Hippocampal formation (tissue), 2 donors: ENCODE measurements at places on chromosomes 4 and X.

DNA sequence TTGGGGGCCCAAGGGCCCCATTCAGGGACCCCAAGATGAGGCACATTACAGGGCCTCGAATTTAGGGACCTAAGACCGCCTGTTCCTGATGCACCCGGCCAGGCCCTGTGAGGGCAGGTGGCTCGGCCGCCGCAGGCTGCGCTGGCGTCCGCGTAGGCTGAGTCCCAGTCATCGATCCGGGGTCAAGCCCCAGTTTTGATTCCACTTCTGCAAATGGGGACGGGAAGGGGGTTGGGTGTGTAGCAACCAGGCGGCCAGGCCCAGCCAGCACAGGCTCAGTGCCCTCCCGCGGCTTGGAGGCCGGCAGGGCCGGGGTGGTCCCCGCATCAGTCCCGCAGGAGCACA lies 327 bp downstream of the PNPLA4 start:
- no peak for DNase-seq

DNA sequence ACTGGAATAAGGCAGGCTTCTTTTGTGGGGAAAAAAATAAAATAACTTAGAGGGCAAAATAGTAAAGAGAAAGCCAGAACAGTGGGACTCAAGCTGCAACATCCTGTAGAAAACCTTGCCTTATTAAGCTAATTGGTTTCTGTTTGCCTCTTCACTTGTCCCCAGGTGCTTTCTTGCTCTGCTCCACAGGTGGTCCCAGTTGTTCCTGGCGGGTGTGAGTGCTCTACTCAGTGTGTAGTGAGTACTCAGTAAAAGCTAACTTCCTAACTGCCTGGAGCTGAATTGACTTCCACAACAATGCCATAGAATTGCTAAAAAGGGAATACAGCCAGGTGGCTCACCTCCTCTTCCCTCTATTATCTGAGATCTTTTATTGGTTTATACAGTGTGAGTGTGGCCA lies 930.2 kb downstream of the C4orf33 start:
- no peak for DNase-seq

- DNase-seq = no peak
Measured at GRCh38 chr4:185709802-185710486, 102.0 kb downstream of the SORBS2 start.

DNA sequence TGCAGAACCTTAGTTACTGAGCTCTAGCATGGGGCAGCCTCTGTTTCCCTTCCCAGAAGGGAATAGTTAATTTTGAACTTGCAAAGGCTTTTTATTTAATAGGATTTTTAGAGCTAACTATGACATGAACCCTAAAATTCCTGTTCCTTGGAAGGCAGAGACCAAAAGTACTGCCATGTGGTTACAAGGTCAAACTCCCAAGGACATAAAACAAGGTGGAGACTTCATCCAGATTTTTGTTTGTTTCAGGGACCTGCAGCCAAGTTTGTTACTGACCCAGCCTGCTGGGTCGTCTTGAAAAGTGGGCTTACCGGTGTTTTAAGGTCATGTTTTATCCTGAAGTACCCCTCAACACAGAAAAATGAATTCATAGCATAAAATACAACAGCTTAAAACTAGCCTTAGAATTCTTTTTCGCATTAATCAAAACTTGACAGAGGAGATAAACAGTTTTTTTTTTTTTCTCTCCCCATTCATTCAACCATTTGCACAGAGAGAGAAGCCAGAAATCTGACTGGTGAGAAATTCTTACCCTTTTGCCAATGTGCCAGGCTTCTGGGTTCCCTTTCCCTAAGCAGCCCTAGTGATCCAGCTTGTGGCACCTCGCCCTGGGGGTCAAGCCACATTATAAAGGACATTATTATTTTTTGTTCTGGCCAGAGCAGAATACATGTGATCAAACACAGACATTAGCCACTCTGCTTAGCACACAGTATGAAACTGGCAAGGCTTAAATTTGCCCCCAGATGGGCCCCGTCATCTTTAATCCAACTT lies 21.5 kb upstream of the GRPEL1 start:
- DNase-seq = peak; percentile 19

DNA sequence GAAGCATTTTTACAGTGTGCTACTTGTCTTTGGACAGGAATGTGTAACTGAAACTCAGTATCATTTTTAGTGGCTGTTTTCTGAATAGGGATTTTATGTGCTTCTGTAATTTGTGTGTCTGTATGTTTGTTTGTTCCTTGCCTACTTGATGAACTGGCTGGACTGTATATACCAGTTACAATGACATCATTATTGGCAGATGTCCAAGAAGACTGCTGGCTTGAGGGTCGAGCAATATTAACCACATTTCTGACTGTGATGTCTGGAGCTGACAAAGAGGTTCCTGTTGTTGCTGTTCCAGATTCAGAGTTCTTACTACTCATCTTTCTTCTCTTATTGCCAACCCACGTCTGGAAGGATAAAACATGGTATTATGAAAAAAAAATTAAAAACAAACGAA lies 33.0 kb downstream of the HDX start:
- no peak for DNase-seq

DNA sequence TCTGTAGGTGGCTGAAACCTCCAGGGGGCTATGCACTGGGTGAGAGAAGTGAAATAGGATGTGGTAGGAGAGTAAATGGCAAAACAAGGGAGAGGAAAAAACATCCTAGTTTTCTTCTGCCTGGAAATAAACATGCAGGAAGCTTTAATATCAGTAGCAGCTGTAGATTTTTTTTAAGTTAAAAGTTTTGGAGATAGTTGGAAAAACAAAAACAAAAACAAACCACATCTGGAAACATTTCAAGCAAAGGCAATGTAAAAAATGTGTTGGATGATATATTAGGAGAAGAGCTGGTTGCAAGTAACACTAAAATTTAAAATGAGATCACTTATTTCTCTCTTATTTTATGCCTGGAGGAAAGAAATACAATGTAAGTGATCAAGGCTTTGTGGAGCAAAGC lies 388.0 kb downstream of the SPRY1 start:
- no peak for DNase-seq

DNA sequence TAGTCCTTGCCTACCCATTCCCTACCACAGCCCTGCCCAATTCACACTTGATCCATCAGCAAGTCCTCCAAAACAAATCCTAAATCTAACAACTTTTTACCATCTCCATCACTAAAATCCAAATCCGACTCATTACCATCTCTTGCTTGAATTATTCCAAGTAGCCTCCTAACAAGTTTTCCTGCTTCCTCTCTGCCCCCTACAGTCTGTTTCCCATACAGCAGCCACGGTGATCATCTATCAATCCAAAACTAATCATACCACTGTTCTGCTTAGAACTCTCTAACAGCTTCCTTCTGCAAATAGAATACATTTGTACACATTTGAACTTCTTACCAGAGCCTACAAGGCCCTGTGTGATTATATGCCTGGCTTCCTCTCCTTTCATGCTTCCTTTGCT lies 133.0 kb downstream of the SHROOM4 start:
- DNase-seq = peak; percentile 7

DNA sequence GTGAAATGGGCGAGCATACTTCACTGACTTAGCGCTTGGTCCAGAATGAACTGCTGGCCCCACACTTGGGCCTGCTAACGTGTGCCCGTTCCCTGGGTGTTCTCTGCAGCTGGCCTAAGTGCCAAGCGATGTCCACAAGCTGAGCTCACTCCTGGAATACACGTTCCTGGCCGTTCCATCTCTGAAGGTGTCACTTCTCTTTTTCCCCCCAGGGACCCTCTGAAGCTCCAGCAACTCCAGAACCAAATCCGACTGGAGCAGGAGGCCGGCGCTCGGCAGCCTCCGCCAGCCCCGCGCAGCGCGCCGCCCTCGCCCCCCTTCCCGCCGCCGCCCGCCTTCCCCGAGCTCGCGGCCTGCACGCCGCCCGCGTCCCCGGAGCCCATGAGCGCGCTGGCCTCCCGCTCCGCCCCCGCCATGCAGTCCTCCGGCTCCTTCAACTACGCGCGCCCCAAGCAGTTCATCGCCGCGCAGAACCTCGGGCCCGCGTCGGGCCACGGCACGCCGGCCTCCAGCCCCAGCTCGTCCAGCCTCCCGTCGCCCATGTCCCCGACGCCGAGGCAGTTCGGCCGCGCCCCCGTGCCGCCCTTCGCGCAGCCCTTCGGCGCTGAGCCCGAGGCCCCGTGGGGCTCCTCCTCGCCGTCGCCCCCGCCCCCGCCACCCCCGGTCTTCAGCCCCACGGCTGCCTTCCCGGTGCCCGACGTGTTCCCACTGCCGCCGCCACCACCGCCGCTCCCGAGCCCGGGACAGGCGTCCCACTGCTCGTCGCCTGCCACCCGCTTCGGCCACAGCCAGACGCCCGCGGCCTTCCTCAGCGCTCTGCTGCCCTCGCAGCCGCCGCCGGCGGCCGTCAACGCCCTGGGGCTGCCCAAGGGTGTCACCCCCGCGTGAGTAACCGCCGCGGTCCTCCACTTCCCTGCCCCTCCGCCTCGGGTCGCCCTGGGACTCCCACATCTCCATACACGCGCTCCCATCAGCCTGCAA lies 132.3 kb downstream of the CBR4 start:
- no peak for DNase-seq

DNA sequence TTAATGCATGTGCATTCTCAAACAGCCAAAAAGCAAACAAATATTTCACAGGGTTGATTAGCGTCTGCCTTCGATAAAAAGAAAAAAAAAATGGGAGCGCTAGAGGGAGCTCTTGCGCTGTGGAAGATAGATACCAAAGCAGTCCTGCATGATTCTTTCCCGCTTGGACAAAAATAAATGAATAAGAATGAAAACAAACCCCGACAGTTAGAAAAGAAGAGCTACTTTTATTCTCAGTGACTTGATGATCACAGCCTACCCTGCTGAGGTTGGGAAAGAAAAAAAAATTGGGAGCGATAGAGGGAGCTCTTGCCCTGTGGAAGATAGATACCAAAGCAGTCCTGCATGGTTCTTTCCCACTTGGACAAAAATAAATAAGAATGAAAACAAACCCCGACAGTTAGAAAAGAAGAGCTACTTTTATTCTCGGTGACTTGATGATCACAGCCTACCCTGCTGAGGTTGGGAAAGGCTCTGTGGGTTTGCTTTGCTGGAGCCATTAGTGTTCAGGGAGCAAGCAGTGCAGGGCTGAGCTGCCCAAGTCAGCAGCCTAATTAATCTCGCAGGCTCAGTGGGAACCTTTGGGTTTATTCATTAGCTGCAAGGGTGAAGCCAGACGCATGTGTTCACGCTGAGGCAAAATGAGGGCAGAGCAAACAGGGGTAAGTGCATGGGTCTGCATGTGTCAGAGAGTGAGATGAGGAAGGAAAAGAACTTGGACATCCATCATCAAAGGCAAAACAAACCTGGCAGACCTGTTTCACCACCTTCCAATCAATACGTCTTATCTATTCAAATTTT lies 249.3 kb upstream of the PRKX start:
- DNase-seq = no peak

DNA sequence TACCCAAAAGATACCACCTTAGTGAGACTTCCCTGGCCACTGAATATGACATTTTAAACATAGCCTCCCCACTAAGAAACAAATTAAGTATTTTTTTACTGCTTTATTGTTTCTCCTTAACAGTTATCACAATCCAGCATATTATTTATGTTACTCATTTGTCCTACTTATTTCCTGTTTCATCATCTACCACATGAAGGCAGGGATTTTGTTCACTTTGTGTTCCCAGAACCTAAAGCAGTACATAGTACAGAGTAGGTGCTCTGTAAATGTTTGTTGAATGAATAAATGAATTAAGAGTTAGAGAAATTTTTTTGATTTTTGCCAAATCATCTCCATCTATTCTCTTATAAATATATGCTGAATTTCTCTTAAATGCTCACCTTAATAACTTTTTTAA lies 318.4 kb upstream of the GIMD1 start:
- no peak for DNase-seq

- no peak for DNase-seq
Measured at GRCh38 chr4:11079171-11079570, 349.5 kb downstream of the HS3ST1 start.

GRCh38 chr4:4512282-4512681 lies 29.6 kb downstream of the STX18 start:
- no peak for DNase-seq

- DNase-seq = no peak
Measured at GRCh38 chr4:112752061-112752460, 115.1 kb downstream of the LARP7 start.

GRCh38 chr4:88976775-88977035 lies 80.3 kb downstream of the FAM13A start:
- DNase-seq = no peak

- DNase-seq = no peak
Measured at GRCh38 chr4:40736910-40737309, 12.8 kb upstream of the NSUN7 start.

DNA sequence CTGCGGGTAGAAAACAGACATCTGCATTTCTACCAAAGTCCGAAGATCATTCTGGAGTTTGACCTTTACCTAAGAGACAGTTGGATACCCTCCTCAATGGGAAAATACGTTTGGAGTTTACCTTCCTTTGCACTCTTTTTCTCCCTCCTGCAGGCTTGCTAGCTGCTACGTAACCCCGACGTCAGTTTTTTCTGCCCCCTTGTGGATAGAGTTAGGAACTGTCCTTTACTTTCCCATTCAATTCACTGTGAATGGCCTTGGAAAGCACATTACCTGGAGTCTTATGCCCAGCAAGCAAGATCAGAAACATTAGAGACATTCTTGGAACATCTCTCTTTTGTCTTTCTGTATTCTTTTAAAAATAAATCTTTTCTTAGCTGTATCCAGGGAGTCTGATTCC lies 250.7 kb downstream of the NAP1L3 start:
- DNase-seq = no peak

- no peak for DNase-seq
Measured at GRCh38 chr4:45527160-45527559, 596.7 kb downstream of the GABRG1 start.

- no peak for DNase-seq
Measured at GRCh38 chr4:156053174-156053573, 99.5 kb upstream of the CTSO start.

- no peak for DNase-seq
Measured at GRCh38 chr4:180054291-180054690, 2188.9 kb upstream of the TENM3 start.

DNA sequence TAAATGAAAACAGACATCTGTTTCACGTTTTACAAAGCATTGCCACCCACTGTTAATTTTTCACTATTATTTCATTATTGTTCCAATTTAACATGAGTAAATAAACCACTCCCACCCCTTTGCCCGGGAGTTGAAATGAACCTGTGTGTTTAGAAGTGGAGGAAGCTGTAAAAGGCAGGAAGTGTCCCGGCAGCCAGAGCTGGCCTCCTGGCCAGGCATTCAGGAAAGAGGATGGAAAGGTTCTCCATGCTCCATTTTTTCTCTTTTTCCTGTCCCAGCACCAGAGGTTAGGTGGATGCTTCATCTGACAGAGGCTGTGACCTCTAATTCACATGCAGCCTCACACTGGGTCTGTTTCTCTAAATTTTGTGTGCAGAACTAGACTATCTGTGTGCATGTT lies 55.5 kb upstream of the LNX1 start:
- DNase-seq = no peak

DNA sequence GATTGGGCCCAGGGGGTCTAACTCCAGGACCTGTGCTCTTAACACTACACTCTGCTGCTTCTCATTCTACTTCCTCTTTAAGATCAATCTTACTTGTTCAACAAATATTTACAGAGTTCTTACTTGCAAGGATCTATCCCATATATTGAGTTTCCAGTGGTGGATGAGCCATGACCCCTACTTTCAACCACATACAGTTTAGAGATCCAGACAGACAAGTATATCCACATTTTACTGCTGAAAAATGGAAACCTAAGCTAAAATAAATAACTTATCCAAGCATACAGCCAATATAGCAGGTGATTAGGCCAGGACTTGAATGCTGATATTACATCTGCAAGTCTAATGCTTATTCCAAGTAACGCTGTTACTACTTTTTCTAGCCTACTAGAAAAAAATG lies 18.7 kb downstream of the TMEM150C start:
- DNase-seq = no peak

GRCh38 chr4:149223659-149224058 lies 592.0 kb downstream of the IQCM start:
- DNase-seq = no peak
